ENCODE measurements at places on chromosomes 16 and 17.

GRCh38 chr17:79530361-79531105 is 80.3 kb downstream of the RBFOX3 start:
- no peak for DNase-seq

- no peak for DNase-seq
Measured at GRCh38 chr17:76247304-76247703, 7.0 kb upstream of the RNF157 start.

DNA sequence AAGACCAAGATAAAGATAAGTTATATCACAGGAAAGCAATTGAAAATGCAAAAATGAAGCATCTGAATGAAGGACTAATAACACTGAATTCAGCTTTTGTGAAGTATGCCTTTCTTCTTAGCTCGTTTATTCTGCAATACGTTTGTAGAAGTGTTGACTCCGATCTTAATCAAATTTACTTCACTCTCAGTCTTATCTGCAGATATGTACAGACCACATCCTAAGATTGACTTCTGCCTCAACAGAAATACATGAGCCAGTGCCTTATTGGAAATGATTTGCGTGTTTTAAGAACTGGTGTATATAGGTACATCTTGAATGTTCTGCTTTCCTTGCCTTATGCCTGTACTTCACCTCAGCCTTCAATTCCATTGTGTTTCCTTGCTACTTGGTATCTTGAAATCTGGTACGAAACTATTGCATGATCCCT is 1.3 kb downstream of the ATF7IP2 start:
- DNase-seq = no peak

DNA sequence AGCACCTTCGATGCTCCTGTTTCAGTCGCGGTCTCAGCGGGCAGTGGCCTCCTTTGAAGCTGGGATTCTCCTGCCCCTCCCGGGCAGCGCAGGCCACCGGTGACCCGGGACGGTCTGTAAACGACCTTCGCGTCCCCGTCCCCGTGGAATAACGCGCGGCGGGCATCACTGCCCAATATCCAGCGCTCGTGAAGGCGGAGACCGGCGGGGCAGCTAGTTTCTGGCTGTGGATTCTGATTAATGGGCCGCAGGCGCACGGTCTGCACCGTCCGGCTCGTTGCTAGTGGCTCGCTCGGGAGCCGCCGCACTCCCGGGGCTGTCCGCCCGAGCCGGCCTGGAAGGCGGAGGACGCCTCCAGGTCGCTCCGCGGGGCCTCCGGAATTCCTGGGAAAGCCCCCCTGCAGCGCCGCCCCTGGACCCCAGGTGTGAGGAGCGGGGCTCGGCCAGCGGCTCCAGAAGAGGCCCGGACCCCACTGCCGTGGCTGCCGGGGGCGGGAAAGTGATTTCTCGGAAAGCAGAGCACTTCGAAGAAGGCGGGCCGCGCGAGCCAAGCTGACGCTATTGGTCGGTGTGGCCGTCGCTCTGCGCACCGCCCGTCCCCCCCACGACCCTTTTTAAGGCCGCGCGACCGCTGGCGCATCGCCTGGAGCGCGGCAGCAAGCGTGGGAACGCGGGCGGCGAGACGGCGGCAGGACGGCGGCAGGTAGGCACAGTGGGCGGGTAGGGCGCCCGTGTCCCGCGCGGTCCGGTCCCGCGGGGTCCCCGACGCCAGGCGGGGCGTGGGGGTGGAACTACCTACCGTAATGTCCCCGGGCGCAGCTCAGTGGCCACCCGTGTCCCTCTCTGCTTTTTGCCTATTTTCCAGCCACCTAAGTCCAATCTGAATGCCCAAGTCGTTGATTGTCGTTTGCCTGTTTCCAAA is at the start of gene IRF8:
TSS of gene IRF8 (plus strand) at position 642 of the 922 bp plus-strand sequence. CDS start 3,854 bp downstream, outside the sequence.
- peak; percentile 88 for DNase-seq

GRCh38 chr17:77129568-77130301 is 11.0 kb upstream of the SEC14L1 start:
- no peak for DNase-seq

GRCh38 chr17:7744416-7744815 is 26.9 kb downstream of the DNAH2 start:
- DNase-seq = no peak

DNA sequence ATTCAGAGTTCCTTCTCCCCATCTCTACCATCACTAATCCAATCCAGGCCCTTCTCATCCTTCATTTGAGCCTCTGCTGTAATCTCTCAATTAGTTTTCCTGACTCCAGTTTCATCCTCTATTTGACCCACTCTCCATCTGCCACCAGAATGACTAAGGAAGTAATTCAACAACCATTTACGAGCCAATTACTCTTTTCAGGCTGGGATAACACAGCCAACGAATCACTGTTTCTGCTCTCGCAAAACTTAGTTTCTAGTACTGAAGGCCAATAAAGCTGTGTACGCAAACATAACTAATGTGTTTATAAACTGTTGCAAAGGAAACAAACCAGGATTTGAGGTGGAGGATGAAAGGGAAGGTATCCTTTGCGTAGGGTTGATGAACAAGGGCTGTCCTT is 53.7 kb downstream of the MAP2K6 start:
- no peak for DNase-seq

GRCh38 chr16:5918567-5919130 is 821.1 kb upstream of the EEF2KMT start:
- no peak for DNase-seq

GRCh38 chr16:84546669-84547545 is 42.4 kb upstream of the MEAK7 start:
- DNase-seq = no peak

GRCh38 chr17:55267777-55268648 is 3.3 kb downstream of the HLF start:
- no peak for DNase-seq

GRCh38 chr17:17636272-17636885 is 44.9 kb upstream of the PEMT start:
- DNase-seq = no peak

GRCh38 chr17:59763861-59764260 is 56.4 kb downstream of the VMP1 start:
- DNase-seq = no peak

- DNase-seq = no peak
Measured at GRCh38 chr17:81543756-81544155, 8.4 kb downstream of the FAAP100 start.

- DNase-seq = no peak
Measured at GRCh38 chr16:77579351-77579891, 142.9 kb upstream of the NUDT7 start.

GRCh38 chr17:6075845-6076244 is 5.7 kb downstream of the WSCD1 start:
- DNase-seq = no peak

GRCh38 chr17:11736613-11737312 is 138.5 kb downstream of the DNAH9 start:
- DNase-seq = no peak

DNA sequence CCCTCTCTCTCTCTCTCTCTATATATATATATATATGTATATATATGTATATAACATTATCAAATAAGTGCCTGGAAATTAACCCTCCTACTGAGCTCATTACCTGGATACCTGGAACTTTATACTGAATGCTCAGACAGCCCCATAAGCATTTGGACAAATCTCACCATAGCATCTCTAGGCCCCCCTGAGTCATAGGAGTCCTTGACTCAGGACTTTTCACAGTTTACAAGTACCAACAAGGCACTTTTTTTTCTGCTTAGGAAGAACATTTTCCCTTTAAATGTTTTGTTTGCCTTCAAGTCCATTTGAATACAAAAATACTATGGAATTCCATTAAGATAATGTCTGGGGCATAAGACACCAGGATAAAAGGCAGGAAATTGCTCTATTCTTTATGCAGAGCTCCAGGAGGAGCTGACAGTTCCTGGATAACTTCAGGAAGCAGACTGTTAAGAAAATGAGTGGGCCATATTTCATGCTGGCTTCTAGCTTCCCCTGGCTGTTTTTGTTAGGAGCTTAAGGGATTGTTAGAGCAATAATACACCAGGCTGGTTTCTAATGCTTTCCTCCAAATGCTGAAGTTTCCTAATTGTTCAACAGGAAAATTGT is 171.7 kb upstream of the ASIC2 start:
- no peak for DNase-seq

GRCh38 chr16:84013787-84014569 is 28.6 kb downstream of the SLC38A8 start:
- DNase-seq = peak; percentile 69

- no peak for DNase-seq
Measured at GRCh38 chr16:78184238-78185183, 85.1 kb downstream of the WWOX start.

DNA sequence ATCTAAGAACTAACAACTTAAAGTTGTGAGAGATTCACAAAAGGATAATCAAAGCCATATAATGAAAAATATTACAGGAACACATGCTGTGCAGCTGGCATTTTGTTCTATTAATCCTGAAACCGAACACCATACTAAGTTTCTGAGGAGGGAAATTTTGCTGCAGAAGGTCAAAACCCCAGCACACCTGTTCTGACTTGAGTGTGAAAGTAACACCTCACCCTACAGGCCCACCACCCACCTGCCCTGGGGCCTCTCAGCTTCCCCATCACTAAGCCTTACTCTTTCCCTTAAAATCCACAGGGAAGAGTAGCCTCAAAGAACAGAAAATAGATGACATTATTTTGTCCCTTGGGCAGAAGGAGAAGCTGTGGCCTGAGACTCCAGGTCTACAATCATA is 44.8 kb downstream of the STAT5A start:
- no peak for DNase-seq

DNA sequence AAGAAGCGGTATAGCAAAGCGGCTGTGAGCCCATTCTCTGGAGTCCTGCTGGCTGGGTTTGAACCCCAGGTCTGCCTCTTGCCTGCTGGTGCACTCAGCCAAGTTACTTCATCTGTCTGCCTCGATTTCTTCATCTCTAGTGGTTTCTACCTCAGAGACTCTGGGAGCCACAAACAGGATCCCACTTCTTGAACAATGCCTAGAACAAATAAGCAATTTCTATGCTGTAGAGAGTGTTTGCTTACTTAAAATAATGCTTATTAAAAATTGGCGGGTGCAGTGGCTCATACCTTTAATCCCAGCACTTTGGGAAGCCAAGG is 75.5 kb downstream of the CMIP start:
- no peak for DNase-seq

DNA sequence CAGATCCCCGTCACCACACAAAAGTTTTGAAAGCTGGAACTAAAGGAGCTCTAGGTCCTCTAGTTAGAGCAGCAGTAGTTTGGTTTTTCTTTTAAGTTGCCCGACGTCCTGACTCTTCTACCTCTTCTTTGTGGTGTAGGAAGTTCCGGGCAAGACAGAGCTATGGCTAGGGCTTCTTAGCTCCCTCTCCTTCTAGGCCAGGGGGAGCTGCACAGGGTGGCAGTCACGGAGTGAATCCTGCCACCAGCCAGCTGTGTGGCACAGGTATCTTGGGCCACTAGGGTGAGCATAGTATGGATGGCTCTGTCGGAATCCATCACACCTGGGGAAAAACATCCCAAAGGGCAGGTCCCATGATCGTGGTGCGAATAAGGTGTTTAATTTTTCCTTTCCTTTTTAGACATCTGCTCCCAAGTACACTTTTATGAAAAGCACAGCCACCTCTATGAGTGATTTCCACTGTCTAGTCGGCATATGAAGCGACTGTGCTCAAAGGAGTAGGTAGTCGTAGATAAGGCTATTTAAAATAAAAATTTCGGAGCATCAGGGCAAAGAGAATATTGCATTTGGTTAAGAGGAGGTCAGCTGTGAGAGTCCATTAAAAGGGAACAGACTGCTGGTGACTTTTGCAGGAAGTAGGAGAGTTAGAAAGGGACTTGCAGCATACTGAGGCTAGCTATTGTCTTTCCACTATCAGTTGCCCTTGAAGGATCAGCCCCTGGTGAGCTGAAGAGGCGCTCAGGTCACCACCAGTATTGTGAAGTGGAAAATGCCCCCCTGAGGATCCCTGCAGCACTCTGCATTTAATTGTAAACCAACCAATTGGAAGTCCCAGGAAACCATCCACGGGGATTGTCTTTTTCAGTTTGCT is 2.1 kb downstream of the PRKCA start:
- no peak for DNase-seq

Measured in stimulated activated naive B cell treated with anti-CD40 and anti-IgM and Interleukin-4, amounts not matched to agents 10 μg/mL and 1 μg/mL and 100 μg/mL, for 72 hours (primary cell).